ENCODE measurements at places on chromosomes 16 and 17. TPM values are rescaled to one million over a fixed set of nuclear protein-coding genes. Genes with fewer than 3 reads are reported as not detected.
A peak's percentile ranks its signal among the peaks of the same experiment; 100 is the strongest.

The HASPIN gene
- 6.3 TPM for total RNA-seq

DNA sequence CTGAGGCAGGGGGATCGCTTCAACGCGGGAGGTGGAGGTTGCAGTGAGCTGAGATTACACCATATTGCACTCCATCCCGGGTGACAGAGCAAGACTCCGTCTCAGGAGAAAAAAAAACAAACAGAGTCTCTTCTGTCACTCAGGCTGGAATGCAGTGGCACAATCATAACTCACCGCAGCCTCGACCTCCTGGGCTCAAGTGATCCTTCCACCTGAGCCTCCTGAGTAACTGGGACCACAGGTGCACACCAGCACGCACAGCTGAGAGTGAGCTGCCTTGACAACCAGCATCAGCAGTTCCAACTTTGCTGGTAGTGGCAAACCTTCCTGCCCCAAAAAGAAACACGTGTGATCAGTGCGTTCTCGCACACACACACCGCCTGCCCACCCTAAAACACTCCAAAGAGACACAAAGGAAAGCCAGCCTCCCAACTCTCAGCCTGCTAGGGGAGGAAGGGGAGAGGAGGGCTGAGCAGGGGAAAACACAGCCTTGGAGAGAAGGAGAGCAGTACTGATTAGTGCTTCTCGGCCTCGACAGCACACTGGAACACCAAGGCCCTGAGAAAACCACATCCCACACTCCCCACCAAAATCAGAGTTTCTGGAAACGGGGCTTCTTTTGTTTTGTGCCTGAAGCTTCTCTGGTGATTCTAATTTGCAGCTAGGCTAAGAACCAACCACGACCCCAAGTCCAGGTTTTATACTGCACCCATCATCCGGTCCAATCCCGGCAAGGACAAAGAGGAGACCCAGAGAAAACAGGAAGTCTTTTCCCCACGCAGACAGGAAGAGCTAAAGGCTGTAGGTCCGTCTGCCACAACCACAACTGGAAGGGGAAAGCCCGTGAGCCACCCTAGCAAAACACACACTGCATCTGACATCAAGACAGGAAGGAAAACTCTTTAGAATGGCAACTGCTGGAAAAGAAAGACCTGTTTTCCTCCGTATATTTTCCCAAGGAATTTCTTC, 28.8 kb downstream of the ZCCHC14 start:
- DNase-seq, result peak; percentile 84

DNA sequence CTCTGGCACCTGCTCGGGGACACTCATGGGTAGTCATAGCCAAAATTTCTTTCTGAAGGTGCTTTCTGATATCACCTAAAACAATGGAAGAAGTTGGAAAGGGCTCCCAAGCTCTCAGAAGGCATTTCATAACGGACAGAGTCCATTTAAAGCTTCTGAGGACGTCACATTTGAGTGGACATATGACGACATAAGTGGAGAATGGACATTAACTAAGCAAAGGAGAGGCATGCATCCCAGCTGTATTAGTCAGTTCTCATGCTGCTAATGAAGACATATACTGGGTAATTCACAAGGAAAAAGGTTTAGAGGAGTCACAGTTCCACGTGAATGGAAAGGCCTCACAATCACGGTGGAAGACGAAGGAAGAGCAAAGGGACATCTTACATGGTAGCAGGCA, 260.2 kb upstream of the DYNLRB2 start:
- no peak for DNase-seq

The BIRC5 gene
- 16.1 TPM for total RNA-seq

DNA sequence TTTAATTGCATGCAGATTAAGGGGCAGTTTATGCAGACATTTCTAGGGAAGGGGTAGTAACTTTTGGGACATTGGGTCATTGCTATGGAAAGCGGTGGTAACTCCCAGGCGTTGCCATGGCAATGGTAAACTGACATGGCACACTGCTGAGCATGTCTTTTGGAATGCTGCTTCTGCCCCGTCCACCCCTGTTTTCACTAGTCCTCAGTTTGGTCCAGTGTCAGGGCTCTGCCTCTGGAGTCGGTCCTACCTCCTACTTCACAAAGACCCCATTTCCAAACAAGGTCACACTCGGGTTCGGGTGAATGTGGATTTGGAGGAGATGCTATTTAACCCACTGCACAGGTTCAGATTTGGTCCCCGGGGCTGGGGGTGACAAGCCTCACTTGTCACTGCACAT, 2.9 kb downstream of the IL34 start:
- no peak for DNase-seq

DNA sequence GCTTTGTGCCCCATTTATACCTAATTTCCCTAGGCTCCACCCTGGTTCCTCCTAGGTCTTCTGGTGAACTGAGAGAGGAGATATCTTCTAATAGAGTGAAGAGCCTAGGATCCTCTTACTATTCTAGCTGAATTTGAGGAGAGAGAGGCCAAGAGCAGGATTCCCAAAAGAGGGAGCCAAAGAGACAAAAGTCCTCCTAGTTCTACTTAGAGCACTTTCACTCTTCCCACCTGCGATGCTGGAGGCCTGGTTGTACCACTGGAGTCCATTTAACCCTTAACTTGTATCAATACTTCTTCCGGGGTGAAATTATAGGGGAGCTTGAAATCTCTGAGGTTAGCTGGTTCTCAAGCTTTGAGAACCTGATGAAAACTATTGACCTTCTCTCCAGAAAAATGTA, 3.4 kb upstream of the SSH2 start:
- DNase-seq, result no peak

The SLC6A4 gene
- 2.5 TPM for total RNA-seq

DNA sequence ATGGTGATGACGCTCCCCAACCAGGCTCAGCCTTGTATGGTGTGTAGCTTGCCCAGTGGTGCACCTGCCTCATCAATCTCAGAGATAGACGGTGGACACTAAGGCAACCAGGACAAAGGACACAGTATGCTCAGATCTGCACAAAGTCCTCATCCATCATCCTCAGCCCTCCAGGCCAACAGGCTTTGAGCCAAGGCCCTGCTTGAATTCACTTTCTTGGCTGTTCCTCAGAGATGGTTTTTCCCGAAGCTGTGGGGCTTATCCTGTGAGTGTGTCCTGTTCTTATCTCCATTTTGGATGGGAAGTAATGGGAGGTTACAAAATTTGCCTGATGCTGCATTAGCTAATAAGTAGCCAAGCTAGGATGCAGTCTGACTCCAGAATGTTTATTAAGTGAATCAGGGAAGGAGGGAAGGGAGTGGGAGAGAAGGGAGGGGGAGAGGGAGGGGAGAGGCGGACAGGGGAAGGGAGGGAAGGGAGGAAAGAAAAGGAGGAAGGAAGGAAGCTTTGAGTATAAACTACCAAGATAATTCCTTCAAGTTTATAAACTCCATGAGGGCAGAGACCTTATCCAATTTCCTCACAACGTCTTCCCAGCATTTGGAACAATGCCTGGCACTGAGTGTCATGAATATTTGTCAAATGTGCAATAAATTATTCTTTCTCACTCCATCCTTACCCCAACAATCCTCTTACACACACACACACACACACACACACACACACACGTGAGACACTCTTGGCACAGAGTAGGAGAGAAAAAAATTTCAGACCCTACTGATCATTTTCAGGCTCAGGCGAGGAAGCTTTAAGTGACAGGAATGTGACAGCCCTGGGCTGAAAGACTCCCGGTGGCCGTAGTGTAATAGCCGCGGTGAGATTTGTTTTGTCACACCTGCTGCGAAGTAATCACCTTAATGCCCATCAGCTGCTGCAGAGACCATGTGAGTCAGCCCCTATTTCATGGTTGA, 84.3 kb downstream of the BMERB1 start:
- DNase-seq, result no peak

The PALB2 gene
- total RNA-seq, result 9.5 TPM

DNA sequence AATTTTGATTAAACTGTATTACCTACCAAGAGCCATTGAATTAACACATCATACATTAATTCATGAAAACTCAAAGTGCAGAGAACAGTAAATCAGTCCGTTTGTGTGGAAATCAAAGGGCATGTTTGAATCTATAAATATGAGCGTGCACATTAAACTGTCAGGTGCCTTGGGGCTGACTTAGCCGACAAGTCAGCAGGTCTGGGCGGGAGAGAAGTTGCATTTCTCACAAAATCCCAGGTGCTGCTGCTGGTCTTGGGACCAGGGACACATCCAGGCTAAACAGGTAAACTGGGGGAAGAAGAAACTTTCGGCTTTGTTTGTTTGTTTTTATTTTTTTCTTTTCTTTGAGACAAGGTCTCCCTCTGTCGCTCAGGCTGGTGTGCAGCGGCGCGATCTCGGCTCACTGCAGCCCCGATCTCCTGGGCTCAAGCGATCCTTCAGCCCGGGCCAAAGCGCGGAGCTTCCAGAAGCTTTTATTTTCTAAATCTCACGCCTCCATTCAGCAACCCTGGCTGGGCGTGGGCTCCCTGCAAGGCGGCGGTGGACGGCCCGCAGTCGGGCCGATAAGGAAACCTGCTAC, 213.9 kb downstream of the MRTFB start:
- DNase-seq, result no peak

DNA sequence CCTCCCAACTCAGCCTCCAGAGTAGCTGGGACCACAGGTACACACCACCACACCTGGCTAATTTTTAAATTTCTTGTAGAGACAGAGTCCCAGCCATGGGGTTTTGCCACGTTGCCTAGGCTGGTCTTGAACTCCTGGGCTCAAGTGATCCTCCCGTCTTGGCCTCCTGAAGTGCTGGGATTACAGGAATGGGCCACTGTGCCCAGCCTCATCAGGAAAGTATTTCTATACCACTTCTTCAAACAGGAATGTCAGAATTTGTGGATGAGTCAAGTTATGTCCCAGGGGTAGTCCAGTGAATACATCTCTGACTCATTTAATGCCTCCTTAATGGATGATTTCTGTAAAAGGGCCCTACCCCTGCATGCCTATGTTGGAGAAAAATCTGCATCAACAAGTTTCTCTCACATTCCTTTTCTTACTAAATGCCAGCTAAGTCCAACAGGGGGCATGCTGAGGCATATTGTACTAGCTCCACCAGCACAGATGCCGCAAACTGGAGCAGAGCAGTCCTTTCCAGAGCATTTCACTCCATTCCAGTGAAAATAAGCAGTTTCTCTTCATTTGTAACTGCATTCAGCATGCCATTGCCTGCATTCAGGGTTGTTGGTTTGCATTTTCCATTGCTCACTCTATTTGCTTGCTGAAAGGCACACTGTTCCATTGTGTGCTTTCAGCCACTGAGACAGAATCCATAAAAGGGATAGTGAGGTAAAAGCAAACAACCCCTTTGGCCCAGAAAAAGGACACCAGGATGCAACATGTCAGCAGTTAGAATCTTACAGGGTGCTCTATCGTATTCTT, 5.3 kb upstream of the CAVIN1 start:
- no peak for DNase-seq

DNA sequence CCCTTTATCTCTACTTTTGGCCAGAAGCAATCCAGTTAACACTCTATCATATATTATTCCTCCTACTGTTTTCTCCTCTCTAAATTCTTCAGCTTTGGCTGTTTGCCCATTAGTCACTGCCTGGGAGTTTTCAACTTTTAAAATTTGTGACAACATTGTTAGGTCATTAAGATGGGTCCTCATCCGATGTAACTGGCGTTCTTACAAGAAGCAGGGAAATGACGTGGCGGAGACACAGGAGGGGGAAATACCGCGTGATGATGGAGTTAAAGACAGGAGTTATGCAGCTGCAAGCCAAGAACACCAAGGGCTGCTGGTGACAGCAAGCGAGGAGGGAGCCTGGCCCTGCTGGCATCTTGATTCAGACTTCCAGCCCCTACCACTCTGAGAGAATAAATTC, 34.8 kb upstream of the CPHXL start:
- DNase-seq, result no peak

- no peak for DNase-seq
Measured at GRCh38 chr16:55222486-55222885, 101.5 kb upstream of the IRX6 start.

The MT4 gene
- not detected for total RNA-seq

DNA sequence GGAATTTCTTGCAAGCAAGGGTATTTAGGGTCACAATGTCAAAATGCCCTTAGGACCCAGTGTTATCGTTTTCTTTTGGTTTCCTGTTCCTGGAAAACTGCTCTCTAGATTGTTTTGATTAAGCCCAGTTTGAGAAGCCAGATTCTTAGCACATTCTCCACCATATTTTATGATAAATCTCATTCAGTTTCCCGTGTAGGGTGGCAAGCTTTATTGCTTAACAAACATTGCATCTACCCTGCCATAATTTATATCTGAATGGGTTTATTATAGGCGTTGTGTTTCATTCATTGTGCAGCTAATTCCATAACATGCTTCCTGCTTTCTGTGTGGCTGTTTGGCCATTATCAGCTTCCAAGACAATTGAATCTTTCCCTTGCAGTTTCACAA, 389.1 kb upstream of the DYNLRB2 start:
- DNase-seq, result no peak

The AANAT gene
- not detected for total RNA-seq

- DNase-seq, result no peak
Measured at GRCh38 chr17:55757659-55758058, 6.8 kb downstream of the PCTP start.

DNA sequence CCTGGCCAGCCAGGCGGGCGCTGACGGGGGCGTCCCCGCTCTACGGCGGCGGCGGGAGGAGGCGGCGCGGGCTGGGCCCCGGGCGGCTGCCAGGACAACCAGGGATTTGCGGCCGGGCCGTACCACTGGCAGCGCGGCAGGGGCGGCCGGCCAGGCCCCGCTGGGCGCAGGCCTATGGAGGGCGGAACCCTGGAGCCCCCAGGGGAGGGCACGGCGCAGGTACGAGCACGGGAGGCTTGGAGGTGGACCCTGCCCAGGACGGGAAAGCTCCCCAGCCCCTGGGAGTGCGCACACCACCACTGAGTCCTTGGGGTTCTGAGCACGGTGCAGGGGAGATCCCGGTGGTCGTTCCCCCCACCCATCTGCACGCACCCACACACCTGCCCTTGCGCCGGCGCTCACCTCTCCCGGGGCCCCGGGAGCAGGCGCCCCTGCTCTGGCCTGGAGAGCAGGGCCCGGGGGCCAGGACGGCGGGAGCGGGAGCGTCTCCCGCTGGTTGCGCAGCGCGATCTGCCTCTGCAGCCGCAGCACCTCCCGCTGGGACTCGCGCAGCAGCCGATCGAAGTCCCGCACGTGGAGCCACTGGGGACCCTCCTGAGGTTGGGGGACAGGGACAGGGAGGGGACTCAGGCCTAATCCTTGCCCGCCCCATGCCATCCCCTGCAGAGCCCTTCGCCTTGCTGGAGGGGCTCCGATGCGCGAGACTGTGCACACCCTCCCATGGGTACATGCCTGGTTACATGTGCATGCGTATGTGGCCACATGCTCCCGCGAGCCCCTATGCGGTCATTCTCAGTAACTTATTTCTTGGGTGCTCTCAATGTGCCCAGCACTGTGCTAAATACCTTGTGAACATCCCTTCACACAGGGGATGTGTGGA, 3.9 kb downstream of the TSPOAP1 start:
- no peak for DNase-seq

GRCh38 chr16:57185446-57185944, 344 bp downstream of the PSME3IP1 start:
- DNase-seq, result no peak

- DNase-seq, result no peak
Measured at GRCh38 chr17:75654176-75654575, 12.8 kb downstream of the RECQL5 start.

The KRTAP2-1 gene
- total RNA-seq, result not detected

- DNase-seq, result no peak
Measured at GRCh38 chr17:6170349-6170748, 100.2 kb downstream of the WSCD1 start.

GRCh38 chr17:75998327-75998795, 2.3 kb upstream of the CDK3 start:
- no peak for DNase-seq

Data from glomerular endothelial cell (primary cell).